ENCODE measurements at places on chromosomes 11 and 22. TPM values are rescaled to one million over a fixed set of nuclear protein-coding genes. Genes with fewer than 3 reads are reported as not detected.

- no peak overlapping the region for H3K27ac ChIP-seq
- H3K4me3 ChIP-seq, result no peak overlapping the region
- no peak for DNase-seq
- H3K27me3 ChIP-seq, result no peaks in the 10 kb centered on the region
- H3K4me1 ChIP-seq, result peaks cover 16% of the 10 kb centered on the region
These were observed 46.6 kb downstream of the RDX start for GRCh38 chr11:110249766-110250165.

The POU2AF3 gene
- 3.2 TPM for total RNA-seq

The SAA1 gene
- total RNA-seq, result 60.4 TPM

The C22orf42 gene
- not detected for total RNA-seq

DNA sequence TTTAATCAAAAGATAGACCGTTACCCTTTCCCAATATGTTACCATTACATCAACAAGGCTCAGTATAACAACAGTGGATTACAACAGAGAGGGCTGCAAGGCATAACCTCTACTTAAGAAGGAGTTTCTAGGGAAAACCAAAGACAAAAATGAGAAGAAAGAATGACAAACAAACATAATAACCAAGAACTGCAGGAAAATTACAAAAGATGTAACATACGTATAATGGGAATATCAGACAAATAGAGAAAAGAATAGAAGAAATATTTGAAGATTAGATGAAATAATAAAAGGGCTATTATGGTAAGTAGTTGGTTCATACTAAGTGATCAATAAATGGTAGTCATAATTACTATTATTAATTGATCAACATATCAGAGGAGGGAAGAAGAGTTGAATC, 39.1 kb downstream of the SPON1 start:
- H3K36me3 ChIP-seq, result no peaks in the 10 kb centered on the region
- no peak overlapping the region for H3K27ac ChIP-seq

DNA sequence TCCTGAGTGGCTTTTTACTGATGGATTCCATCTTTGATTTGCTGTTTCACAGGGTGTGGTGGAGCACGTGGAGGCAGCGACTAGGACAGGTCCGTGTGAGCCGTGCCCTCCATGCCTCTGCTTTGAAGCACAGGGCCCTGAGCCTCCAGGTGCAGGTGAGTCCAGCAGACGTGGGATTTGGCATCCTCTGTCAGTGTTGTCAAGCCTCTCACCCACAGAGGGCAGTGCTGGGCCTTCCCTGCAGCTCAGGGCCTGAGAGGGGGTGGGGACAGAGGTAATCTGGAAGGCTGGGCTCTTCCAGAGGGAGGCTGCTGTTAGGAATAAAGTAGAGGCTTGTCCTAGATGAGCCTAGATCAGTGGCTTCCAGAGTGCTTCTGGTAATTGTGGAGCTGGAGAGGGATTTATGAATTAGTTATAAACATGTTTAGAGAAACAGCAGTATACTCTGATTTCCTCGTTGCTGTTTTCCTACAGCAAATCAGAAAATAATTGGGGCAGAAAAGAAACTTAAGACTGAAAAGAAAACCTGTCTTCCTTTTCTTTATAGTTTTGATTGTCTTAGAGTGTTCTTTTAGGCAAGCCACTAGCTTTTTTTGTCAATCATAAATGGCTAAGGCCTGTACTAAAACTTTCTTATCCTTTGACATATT, 65.0 kb downstream of the SFI1 start:
- H3K4me1 ChIP-seq, result no peaks in the 10 kb centered on the region
- H3K27me3 ChIP-seq, result no peaks in the 10 kb centered on the region
- H3K27ac ChIP-seq, result no peak overlapping the region
- DNase-seq, result no peak

The MIOX gene
- total RNA-seq, result not detected

GRCh38 chr11:9992306-9992705, 301.7 kb downstream of the SBF2 start:
- DNase-seq, result no peak
- H3K4me1 ChIP-seq, result no peaks in the 10 kb centered on the region
- no peaks in the 10 kb centered on the region for H3K36me3 ChIP-seq
- H3K27me3 ChIP-seq, result no peaks in the 10 kb centered on the region
- no peak overlapping the region for H3K4me3 ChIP-seq

The SCGB1D2 gene
- not detected for total RNA-seq

DNA sequence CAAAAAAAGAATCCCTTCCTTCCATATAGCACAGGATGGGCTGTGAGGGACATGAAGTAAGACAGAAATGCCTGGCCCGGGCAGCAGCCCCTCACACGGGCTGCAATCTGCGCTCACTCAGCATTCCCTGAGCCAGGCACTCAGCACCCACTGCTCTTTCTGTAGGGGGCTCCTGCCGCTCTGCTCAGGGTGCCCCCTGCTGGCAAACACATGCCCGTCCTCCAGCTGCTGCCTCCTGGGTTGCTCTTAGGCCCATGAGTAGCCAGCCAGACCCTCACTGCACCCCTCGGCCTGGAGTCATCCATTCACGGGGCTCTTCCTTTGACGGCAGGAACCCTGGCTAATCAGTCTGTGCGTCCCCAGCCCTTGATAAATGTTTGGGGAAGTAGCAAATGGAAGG, 6.9 kb downstream of the MCAT start:
- no peak overlapping the region for H3K4me3 ChIP-seq
- no peak for DNase-seq
- peaks cover 11% of the 10 kb centered on the region for H3K4me1 ChIP-seq

The SCUBE2 gene
- total RNA-seq, result 36.3 TPM
